ENCODE measurements at places on chromosomes 3 and 15.

DNA sequence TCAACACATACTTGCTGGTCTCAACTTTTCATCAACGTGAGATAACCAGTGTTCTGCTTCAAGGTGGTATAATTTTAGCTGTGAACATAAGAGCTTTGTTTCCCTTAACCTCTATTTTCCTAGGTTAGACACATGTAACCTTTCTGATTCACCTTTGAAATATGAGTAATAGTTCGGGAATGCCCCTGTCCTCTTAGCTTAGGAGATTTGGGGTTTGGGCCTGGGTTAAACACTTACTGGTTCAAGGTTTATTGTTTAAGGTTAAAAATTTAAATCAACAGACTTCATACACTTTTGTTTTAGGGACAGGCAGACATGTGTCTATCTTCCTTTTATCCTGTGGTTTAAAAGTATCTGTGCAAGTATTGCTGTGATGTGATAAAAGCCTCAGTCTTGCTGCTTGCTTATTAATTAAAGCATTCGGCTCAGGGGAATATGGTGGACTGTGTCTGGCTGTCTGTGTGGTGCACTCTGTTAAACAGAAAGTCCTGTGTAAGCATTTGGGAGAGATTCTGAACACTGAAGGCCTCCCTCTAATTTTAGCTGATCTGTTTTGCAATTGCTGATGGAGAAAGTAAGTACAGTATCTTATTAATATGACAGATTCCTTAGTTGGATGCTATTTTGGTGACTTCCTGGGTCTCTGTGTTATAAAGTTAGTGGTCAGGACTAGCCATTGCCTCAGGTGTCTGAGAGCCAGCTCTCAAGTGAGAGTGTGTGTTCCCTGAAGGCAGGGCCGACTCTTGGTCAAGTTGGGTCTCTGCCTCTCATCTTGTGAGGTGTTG lies 81.8 kb downstream of the USP13 start:
- no peak for DNase-seq

GRCh38 chr3:180382638-180383180 lies 219.3 kb upstream of the TTC14 start:
- no peak for DNase-seq

DNA sequence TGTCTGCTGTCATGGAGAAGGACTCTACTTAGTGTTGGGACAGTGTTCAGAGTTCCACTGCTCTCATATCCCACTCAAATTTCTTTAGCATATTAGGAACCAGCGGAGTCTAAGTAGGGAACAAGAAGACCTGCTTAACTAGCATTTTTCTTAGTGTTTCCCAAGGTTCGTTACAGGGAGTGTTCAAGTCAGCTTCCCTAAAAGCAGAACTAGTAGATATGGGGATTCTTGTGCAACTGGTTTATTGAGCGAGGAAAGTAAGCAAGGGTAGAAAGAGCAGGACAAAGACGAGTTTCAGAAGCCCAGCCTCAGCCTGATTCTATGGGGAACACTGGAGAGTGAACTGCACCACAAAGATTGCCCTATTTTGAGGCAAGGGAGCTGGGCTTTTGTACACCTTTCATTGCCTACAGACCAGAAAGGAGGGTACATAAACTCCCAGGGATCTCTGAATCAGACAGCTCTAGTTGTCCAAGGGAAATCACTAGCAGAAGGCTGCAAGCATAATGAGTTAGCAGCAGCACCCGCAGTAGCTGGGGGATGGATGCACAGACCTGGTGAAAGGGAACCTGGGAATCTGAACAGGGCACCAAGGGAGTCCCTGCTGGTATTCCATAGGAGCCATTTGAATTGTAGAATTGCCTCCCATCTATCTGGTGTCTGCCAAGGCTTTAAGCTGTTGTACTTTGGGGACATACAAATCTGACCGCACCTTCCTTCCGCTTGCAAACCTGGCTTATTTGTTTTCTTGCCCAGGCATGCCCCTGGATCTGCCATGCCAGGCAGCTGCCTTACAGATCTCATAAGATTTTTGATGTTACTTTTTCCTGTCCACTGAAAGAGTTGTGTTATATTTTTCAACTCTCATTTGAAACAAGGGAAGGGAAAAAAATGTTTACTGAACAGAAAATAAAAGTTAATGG lies 15.1 kb downstream of the CMTM7 start:
- DNase-seq = no peak

GRCh38 chr3:74539876-74540275 lies 74.6 kb downstream of the CNTN3 start:
- no peak for DNase-seq

DNA sequence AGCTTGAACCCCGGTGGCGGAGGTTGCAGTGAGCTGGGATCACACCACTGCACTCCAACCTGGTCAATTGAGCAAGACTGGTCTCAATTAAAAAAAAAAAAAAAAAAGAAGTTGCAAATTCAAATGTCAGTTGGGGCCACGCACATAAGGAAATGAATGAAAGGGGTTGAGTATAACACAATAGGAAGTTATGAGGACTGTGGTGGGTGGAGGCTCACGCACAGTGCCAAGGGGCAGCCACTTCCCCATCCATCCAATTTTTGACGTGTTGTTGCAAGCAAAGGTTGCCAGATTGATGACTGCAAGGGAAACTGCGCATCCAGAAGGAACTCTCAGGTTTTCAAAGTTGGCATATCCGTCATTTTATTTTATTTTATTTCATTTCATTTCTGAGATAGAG lies 532.2 kb downstream of the NTRK3 start:
- no peak for DNase-seq

- no peak for DNase-seq
These were observed 447.8 kb downstream of the MECOM start for GRCh38 chr3:169215461-169216352.

- no peak for DNase-seq
These were observed 27.3 kb downstream of the CD276 start for GRCh38 chr15:73711526-73711925.
